ENCODE measurements at places on chromosomes 5 and 9.

DNA sequence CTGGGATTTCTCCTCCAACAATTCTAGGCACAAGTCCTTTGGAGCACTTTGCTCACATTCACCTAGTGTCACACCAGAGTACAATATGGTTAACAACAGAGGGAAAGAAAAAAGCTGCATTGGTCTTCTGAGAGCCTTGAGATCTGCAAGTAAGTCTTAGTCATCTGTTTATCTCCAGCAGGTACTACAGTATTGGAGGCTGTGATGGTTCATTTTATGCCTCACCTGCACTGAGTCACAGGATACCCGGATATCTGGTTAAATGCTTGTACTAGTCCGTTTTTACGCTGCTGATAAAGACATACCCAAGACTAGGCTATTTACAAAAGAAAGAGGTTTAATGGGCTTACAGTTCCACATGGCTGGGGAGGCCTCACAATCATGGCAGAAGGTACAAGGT, 525.0 kb downstream of the NR2F1-AS1 start:
- no peak for DNase-seq

- DNase-seq = no peak
Measured at GRCh38 chr5:169328401-169328800, 27.5 kb upstream of the SLIT3 start.

- DNase-seq = peak; percentile 86
Measured at GRCh38 chr9:124259158-124259808, 1.5 kb downstream of the NEK6 start.

- DNase-seq = no peak
Measured at GRCh38 chr5:62168506-62169281, 137.3 kb upstream of the KIF2A start.

GRCh38 chr5:114332493-114332892, 29.4 kb upstream of the KCNN2 start:
- no peak for DNase-seq

GRCh38 chr5:37248970-37249814, at the start of gene CPLANE1:
Gene CPLANE1, minus strand, starts transcription at chr5:37249376. Its CDS starts 1,678 bp downstream, at chr5:37247698.
- DNase-seq = peak; percentile 95

GRCh38 chr5:111502956-111503355, 9.4 kb downstream of the STARD4 start:
- no peak for DNase-seq

GRCh38 chr5:96822686-96823459, 15.1 kb upstream of the ERAP1 start:
- no peak for DNase-seq

DNA sequence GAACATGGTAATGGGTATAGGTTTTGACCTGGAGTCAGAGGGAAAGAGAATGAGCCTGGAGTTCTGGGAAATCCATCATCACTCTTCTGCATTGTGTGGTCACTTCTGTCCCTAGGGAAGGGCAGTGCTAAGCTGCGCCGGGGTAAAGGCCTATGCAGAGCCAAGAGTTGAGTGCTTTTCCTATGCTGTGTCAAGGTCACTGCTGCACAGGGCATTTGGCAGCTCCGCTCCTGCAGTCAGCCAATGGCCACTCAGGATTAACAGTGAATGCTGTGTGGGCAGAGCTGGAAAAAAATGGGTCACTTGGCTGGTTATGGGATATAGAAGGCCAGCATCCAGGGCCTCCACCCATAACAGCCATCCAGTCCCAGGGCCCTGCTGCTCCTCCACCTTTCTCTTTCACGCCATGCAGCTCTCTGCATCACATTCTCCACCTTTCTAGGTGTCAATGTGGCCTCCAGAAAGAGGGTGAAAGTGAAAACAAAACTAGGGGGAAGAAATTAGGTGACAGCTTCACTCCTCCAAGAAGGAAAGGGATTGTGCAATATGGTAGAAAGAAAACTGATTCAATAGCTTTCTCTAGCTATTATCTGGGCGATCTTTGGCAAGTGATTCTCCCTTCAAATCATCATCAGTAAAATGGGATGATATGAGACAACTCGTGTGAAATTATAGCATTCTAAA, 279.3 kb upstream of the ANKRD55 start:
- DNase-seq = no peak

- DNase-seq = no peak
Measured at GRCh38 chr9:36416890-36417289, 16.8 kb upstream of the RNF38 start.

GRCh38 chr5:104111632-104112031, 549.0 kb upstream of the NUDT12 start:
- DNase-seq = no peak

- DNase-seq = peak; percentile 67
Measured at GRCh38 chr9:79129865-79130480, 441.8 kb upstream of the TLE4 start.

- no peak for DNase-seq
Measured at GRCh38 chr9:33752130-33752637, 43.2 kb upstream of the PRSS3 start.

- DNase-seq = peak; percentile 39
Measured at GRCh38 chr5:65127161-65127901, 354.4 kb downstream of the ADAMTS6 start.

GRCh38 chr9:127954831-127955293, 17.2 kb upstream of the DPM2 start:
- DNase-seq = no peak

- no peak for DNase-seq
Measured at GRCh38 chr5:121748686-121749085, 103.0 kb upstream of the FTMT start.

DNA sequence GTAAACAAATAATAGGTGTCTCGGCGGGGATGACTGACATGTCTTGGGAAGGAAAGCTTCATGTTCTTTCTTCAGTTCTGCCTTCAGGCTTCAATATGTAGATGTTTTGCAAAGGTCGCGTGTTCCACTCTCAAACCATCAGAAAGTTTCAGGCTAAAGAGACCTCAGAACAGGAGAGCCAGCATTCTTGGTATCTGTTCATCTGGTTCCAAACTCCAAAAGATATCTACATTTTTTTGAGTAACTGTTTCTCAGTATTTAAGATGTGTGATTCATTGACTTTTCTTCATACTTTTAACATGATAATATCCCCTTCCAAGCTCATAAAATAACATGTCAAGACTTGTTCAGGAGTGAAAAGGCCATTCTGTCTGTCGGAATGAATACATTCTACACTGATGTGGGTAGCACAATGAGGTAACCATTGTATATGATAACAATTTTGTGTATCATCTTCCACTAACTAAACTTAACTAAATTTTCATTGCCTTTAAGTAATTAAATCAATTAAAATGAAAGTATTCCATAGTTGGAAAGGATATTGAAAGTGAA, 183.6 kb downstream of the CFAP90 start:
- no peak for DNase-seq

GRCh38 chr5:98064118-98064685, 709.3 kb upstream of the RGMB start:
- no peak for DNase-seq

- DNase-seq = peak; percentile 97
Measured at GRCh38 chr9:36136272-36136893, at the start of gene GLIPR2. Gene GLIPR2, plus strand, starts transcription at chr9:36136733. Its CDS starts 46 bp downstream, at chr9:36136779.

- no peak for DNase-seq
Measured at GRCh38 chr5:39205550-39205949, 13.8 kb downstream of the FYB1 start.

GRCh38 chr9:34437006-34437925, 21.1 kb downstream of the FAM219A start:
- peak; percentile 65 for DNase-seq

DNA sequence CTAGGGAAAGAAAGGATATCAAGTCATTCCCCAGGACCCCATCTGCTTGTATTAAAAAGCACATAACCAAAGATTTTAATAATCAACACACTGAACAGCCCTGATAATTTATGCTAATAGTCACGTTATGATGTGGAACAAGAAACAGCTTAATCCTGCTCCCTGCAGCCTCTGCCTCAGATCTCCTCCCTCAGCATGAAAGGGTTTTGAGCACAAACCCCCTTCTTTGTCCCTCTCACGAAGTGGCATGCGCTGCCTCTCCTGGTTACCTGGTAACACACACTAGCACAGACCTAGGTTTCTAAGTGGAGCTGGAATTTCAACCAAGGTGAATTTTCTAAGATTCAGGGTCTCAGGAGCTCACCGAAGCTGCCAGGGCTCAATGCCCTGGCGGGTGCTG, 5.1 kb downstream of the IGFBPL1 start:
- no peak for DNase-seq

DNA sequence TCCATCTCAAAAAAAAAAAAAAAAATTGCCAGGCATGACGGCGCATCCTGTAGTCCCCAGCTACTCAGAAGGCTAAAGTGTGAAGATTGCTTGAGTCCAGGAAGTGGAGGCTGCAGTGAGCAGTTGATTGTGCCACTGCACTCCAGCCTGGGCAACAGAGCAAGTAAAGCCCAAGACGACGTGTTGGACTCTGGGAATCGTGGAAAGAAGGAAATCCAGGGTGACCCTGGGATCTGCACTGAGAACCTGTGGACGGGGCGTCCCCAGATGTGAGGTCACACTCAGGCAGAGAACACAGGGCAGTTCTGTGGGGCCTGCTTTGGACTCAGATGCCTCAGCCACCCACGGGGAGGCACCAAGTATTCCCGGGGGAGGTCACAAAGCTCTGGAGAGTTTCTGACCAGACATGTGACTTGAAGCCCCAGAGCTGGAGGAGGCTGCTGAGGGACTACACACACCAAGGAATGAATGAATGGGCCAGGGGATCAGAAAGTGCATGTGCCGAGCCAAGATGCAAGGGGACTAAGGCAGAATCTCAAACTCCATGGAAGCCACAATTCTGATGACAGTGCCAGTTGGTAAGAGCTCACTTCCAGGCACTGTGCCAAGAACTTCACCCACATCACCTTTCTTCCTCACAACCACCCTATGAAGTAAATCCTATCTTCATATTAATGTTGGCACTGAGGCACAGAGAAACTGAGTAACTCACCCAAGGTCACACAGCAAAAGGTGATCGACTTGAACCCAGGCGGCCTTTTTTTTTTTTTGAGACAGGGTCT, 12.9 kb downstream of the DYNC2I2 start:
- DNase-seq = peak; percentile 16

DNA sequence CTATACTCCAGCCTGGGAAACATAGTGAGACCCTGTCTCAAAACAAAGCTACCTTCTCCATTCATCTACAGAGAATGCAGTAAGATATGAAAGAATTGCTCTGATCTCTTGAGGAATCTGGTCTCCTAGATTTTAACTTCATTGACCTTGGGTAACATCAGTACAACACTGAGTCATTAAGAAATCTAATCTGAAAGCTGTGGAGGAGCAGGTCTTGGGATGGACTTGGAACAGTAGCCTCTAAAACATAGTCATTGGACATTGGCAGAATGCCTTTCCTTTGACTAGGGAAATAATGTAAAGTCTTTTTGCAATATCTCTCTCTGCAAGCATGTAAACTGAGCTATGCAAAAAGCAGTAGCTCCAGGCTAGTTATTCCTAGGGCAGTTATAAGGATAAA, 58.1 kb downstream of the KCNN2 start:
- DNase-seq = no peak

- no peak for DNase-seq
Measured at GRCh38 chr5:41747301-41747700, 122.9 kb downstream of the OXCT1 start.

DNA sequence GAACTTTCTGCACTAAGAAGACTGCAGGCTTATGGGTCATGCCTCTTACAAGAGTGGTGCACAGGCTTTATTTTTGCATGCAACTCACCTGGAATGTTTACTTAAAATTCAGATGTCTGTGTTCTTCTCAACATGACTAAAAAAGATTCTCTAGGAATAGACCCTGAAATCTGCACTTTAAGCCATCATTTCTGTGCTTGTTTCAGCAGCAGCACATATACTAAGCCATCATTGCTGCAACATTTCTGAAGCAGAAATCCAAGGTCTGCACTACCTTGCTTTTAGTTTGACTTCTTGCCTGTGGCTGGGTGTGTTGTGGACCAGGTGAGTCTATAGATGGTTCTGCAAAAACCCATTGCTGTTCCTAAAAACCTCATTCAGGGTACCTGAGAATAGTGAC, 156.8 kb downstream of the CEP120 start:
- DNase-seq = no peak

GRCh38 chr5:176379881-176380280, 8.5 kb downstream of the NOP16 start:
- DNase-seq = no peak

DNA sequence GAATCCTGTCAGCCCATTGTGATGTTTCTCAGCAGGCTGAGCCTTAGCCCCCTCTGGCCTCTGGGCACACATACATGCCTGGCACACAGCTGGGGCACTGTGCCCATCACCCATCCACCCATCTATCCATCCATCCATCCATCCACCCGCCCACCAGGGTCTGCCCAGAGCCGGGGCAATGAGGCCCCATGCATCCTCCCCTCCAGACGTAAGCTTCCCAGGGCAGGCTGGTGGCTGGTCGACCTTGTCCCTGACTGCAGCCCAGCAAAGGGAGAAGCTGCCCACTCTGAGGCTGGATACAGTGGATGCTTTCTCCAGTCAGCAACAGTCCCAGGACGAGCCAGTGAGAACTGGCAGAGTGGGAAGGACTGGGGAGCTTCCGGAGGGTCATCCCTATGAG, 21.1 kb upstream of the SLC25A51 start:
- DNase-seq = no peak

DNA sequence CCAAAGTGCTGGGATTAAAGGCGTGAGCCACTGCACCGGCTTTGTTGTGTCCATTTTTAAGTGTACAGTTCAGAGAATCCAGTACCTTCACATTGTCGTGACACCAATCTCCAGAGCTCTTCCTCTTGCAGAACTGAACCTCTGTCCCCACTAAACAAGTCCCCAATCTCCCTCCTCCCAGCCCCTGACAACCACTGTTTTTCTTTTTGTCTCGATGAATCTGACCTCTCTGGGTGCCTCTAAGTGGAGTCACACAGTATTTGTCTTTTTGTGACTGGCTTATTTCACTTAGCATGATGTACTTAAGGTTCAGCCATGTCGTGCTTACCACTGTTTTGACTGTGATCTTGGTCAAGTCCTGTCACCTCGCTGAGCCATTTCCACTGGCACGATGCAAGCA, 1.6 kb downstream of the WDR38 start:
- no peak for DNase-seq

DNA sequence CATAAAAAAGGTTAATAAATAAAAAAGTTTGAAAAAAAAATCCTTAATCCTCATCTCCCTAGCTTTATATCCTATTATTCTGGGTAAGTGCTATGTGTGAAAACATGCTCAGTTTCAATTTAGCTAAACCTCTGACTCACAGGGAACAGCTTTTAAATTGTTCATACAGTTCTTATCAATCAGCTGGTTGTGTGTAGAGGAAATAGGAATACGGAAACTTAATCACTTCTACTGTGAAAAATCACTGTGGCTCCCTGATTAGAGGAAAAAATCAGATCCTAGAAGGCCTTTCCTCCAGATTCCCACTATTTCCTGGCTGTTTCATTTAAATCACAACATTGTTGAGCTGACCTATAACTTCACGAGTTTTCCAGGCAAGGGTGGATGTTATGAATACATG, 120.5 kb downstream of the MARCHF3 start:
- DNase-seq = no peak
